Endodermal cell (in vitro differentiated cells): ENCODE measurements at places on chromosomes 12 and 14. TPM values are rescaled to one million over a fixed set of nuclear protein-coding genes. Genes with fewer than 3 reads are reported as not detected.

Gene SLC39A5
- total RNA-seq, result 1.5 and 2.5 TPM in 2 replicates

- no peak for DNase-seq
These were observed 114.8 kb downstream of the C12orf75 start for GRCh38 chr12:105445249-105445648.

DNA sequence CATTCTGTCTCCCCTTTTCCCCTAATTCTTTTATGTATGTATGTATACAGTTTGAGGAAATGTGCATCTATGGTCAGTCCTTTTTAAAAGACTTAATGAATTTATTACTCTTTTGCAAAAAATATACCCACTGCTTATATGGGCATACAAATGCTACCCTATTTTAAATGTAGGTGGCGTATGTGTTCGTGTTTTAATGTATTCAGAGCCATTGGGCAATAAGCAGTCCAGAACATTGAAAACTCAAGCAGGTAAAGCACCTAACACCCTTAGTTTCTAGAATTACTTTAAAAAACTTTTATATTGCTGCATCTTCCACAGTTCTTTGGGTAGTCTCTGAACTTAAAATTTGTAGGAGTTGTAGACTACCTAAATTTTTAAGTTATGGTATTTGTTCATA is 42.6 kb upstream of the A2ML1 start:
- DNase-seq, result no peak

DNA sequence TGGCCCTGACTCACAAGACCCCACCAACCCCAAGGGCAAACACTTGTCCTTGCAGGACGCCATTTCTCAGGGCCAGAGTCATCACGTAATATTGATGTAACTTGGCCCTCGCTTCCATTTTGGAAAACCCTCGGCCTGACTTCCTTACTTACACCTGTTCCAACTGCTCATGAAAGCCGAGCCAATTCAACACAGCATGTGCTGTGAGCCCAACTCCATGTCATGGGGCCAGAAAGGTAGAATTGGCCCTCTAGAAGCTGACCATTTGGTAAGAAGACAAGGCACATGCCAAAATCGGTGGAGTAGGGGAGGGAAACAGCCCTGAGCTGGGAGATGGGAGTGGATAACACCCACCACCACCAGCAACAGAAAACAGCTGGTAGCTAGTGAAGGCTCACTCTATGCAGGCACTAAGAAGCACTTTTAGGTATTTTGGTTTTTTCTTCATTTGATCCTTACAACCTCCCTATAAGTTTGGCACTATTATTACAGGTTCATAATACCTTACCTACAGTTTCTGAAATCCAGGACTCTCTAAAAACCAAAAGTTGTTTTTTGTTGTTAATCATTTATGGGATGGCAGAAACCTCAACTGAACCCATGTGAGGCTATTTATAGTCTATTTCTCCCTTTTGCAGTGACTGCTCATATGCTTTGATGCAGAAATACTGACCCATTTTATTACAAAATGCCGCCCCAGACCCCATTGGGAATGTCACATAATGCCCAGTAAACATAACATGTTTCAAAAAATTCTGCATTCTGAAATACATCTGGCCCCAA is 6.5 kb downstream of the TTC7B start:
- no peak for DNase-seq

- peak; percentile 96 for DNase-seq
These were observed 9.9 kb downstream of the BCL7A start for GRCh38 chr12:122031342-122032216.
